Stromal cell of bone marrow (primary cell): ENCODE measurements at places on chromosomes 6 and 20.

GRCh38 chr20:5886788-5887187 is 63.5 kb downstream of the TRMT6 start:
- no peak for DNase-seq

GRCh38 chr6:151808371-151809241 is 1.1 kb downstream of the ESR1 start:
- no peak for DNase-seq

DNA sequence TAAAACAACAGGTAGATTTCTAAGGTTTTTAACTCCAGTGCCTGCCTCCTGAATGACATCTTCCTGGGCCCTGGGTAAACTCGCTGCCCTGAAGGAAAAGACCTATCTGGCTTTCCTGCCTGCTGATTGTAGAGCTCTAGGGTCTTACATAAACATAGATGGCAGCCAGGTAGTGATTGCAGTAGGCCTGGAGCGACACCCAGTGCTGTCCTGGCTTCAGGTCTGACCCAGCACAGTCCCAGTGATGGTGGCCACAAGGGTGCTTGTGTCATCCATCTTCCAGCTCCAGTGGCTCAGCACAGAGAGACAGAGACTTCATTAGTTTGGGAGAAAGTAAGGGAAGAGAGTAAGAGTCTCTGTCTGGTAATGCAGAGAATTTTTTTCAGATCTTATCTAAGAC is 542.9 kb upstream of the IMPG1 start:
- DNase-seq, result no peak

DNA sequence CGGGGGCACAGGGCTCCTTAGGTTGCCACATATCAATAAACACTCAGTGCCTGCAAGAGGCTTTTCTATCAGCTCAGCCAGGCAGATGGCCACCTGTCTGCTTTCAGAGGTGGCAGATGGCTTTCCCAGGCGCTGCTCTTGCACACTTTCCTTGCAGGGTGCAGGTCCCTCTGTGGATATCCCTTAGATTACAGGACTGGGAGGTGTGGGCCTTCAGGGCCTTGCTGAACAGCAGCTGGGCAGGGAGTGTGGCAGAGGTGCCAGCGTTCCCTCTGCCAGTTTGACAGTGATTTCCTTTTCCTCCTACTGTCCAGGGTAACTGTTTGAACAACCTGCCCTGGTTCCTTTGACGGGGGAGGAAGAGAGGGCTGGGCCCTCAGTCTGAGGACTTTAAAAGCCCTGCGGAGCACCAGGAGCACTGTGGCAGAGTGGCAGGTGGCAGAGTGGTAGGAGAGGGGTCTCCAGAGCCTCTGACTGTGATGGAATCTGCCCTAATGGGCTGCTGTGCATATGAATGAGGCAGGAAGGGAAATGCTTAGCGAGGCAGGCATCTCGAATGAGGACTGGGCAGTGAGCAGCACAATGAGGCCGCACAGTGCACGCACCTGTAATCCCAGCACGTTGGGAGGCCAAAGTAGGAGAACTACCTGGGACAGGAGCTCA is 34.2 kb downstream of the ABHD12 start:
- DNase-seq, result no peak

DNA sequence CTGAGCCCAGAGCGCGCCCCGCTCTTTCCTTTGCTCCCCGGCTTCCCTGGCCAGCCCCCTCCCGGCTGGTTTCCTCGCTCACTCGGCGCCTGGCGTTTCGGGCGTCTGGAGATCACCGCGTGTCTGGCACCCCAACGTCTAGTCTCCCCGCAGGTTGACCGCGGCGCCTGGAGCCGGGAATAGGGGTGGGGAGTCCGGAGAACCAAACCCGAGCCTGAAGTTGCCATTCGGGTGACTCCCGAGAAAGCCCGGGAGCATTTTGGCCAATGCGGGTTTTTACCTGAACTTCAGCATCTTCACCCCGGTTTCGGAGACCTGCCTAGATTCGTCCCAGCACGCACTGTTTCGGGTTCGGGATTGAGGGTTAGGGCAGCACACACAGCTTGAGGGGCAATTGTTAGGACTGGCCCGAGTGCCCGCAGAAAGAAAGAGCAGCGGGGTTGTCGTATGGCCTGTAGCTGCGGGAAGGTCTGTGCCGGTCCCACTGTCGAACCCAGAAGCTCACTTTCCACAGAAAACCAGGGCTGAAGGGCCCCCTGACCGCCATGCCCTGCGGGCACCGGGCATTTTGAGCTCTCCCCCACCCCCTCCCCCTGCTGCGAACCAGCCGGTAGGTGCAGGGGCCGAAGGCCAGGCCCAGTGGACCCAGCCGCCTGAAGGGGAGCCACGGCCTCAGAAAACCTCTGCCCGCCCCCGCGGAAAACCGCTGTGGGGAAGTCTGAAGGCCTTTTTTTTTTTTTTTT is 2.1 kb downstream of the FOXP4 start:
- DNase-seq, result no peak

DNA sequence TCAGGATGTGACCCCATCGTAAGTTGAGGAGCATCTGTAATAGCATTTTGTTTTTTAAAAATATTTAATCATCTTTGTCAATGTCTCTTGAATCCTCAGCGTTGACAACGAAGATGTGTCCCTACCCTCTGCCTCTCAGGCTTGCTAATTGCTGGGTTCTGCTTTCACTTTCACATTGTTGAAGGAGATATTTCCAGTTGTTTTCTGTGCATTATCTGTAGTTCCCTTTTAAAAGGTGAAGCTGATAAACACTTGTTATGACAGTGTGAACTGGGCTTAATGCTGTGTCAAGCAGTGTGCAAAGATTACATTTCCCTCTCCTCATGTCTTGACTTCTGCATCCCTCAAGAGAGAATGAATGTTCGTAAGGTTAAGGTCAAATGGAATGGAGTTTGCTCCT is 54.9 kb downstream of the CSE1L start:
- no peak for DNase-seq

- no peak for DNase-seq
Measured at GRCh38 chr6:3777730-3778461, 26.4 kb upstream of the PXDC1 start.

- no peak for DNase-seq
Measured at GRCh38 chr20:41432746-41433145, 66.1 kb upstream of the EMILIN3 start.

DNA sequence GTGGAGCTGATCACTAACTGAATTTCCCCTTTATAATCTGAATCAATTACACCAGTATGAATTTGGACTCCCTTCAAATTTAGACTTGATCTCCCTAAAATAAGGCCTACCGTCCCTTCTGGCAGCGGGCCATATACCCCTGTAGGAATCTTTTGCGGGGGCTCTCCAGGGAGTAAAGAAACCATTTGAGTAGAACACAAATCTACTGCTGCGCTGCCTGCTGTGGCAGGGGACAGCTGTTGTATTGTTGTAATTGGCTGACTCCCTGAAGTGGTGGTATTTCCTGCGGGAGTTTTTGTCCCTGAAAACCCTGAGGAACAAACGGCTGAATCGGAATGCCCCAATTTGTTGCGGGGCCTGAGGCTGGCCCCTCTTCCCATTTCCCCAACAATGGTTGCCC is 16.0 kb upstream of the PTCRA start:
- no peak for DNase-seq

GRCh38 chr20:24736131-24736843 is 212.8 kb upstream of the CST7 start:
- peak; percentile 3 for DNase-seq

DNA sequence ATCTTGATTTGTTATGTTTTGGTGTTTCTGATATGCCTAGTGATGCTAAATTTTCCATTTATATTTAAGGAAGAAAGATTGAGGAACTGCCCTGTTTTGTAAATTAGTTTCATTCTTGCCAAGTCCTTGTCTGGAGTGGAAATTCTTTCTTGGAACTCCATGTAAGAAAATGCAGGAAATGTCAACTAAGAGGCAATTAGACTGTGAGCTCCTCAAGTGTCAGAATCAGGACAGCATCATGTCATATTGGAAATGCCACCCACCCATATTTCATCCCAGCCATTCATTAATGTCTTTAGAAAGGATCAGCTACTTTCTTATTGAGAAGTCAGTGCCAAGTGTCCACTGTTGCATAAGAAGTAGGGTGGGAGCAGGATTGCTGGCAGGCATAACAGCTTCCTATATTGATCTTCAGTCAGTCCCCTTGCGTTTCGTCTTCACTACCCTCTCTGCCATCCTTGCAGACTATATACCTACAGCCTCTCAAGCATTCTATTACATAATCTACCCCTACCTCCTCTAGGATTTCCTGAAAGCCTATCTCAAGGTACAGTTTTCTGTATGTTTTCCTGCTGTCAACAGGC is 42.4 kb downstream of the HAO1 start:
- DNase-seq, result no peak

- no peak for DNase-seq
Measured at GRCh38 chr6:13468839-13469238, 18.6 kb downstream of the GFOD1 start.

- DNase-seq, result no peak
Measured at GRCh38 chr6:149093643-149094042, 223.9 kb upstream of the TAB2 start.

DNA sequence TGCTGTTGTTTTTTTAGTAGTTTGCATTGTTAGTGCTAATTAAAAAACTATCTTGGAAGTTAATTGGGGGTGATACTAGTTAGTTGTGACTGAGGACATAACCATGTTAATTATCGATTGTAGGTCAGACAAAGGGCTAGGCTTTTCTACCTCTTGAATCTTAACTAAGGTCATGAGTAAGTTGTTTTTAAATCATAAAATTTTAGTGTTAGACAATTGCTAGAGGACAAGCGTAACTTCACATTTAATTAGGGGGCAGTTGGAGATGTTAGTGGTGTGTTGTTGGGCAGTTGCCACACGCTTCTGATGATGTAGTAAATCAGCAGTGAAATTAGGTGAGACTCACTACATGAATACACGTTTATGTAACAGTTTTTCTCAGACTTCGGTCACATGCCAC is 619.1 kb upstream of the FLRT3 start:
- no peak for DNase-seq

- no peak for DNase-seq
Measured at GRCh38 chr20:16556301-16556700, 16.9 kb downstream of the KIF16B start.

GRCh38 chr6:1491591-1492319 is 102.4 kb downstream of the FOXF2 start:
- no peak for DNase-seq

GRCh38 chr6:139017227-139017626 is 11.3 kb upstream of the ABRACL start:
- no peak for DNase-seq

GRCh38 chr6:17446713-17447112 is 53.3 kb downstream of the CAP2 start:
- DNase-seq, result no peak

DNA sequence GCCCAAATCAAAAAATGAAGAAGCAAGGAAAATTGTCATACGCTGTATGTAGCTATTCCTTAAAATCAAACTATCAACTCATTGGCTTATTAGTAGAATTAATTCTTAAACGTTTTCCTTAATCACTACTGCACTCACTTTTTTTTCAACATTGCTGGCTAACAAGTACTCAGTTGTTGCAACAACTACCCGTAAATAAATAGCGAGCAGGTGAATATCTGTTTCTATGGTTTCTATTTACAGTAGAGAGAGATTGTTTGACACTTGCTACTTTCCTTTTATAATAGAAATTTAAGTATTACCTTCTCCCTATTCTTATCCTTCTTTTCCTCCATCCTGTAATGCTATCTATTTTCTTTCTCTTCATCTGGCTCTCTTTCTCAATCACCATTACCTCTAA is 25.1 kb downstream of the FRK start:
- DNase-seq, result no peak

DNA sequence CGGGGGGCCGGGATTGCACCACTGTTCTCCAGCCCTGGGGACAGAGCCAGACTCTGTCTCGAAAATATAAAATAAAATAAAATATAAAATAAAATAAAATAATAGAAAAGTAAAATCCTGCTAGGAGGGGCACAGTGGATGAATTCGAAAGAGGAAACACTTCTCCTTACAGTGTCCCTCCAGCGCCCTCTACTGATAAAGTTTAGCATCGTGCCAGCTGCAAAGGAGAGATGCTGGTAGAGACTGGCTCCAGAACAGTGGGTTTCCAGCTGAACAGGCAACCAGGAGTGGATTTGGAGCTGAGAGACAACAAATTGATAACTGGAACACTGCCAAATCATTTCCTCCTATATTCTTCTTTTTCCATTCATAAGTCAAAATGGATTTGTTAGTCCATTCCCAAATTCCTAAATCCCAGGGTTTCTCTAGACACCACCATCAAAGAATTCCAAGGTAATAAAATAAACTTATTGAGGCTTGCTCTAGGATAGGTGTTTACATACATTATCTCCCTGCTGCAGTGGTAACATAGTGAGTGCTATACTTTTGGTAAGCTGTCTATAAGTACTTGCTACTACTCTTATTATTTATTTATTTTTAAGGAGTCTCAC is 31.7 kb upstream of the TBPL1 start:
- DNase-seq, result peak; percentile 65

- no peak for DNase-seq
Measured at GRCh38 chr6:4415549-4415948, 280.2 kb upstream of the ECI2 start.

DNA sequence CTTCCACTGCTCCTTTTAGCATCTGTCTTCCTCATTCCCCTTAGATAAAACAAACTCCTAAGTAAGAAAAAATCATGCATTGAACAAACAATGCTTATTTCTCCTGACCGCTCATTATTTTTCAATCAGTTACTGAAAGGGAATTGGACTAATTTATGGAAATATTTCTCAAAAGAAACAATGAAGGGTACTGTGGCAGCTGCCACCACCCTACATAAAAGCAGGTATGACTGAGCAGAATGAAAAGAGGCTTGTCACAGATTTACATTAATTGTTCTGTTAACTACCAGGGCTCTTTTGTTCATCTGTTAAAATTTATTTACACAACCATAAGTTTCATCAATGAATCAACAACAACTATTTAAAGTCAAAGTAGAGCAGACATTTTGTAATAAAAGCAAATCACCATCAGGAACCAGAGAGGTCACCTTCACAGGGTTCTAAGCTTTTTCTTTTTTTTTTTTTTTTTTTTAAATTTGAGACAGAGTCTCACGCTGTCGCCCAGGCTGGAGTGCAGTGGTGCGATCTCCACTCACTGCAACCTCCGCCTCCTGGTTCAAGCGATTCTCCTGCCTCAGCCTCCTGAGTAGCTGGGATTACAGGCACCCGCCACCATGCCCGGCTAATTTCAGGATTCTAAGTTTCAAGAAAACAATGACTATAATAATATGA is 204.0 kb downstream of the PTPRK start:
- no peak for DNase-seq

DNA sequence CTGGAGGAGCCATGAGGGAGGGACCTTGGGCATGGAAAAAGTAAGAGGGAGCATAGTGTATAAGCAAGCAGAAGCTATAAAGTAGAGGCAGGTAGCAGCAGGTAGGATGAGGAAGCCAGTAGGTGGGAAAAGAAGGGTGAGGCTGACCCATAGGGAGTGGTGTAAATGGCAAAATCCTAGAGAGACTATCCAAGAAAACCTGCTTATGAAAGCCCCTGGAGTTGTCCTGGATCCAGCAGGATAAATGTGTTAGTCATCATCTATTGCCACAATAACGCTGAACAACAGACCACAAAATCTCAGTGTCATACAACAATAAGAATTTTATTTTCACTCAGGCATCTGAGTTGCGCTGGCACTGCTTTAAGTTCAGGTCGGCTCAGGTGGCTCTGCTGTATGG is 30.2 kb downstream of the CHD6 start:
- DNase-seq, result peak; percentile 31
